ENCODE measurements at places on chromosomes 1 and 21.

DNA sequence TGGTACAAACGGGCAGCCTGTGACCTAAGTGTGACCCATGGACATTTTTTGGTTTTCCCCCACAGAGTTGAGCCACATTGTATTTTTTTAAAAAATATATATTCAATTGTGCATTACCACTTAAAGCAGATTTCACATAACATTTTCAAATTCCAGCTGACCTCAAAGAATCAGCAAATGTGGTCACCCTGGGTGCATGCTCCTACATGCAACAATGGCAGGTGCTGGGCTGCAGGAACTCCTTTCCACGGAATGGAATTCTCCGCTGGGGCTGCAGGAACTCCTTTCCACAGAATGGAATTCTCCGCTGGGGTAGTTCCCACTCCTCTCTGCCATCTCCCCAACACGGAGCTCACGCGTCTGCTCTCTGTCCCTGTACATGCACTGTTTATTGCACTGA, 68.7 kb downstream of the MAP10 start:
- DNase-seq = no peak

DNA sequence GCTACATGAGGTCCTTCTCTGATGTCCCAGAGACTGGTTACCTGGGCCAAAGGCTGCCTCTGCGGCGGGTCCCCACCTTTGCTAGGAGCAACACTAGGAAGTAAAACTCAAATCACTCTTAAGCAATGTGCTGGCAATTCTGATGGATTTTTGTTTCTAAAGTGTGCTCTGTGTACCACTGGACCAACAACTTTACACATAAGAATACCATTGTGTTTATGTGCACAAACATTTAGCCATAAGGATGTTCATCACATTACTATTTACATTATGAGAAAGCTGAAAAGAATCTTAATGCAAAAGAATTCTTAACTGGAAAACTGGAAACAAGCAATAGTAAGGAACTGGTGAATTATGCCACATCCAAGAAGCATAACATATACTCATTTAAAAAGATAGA, 38.6 kb downstream of the SSBP3 start:
- no peak for DNase-seq

DNA sequence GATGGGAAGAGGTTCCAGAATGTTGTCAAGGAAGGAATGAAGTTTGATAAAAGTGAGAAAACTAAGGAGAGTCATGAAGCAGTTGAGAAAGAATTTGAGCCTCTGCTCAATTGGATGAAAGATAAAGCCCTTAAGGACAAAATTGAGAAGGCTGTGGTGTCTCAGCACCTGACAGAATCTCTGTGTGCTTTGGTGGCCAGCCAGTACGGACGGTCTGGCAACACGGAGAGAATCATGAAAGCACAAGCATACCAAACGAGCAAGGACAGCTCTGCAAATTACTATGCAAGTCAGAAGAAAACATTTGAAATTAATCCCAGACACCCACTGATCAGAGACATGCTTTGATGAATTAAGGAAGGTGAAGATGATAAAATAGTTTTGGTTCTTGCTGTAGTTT, 142.8 kb downstream of the CDC7 start:
- DNase-seq = no peak

GRCh38 chr1:82273816-82274215, 473.1 kb downstream of the ADGRL2 start:
- no peak for DNase-seq

- DNase-seq = no peak
Observed at GRCh38 chr1:109398343-109399225, 866 bp upstream of the SORT1 start.

- peak; percentile 56 for DNase-seq
Observed at GRCh38 chr1:2639607-2640521, 7.0 kb upstream of the MMEL1 start.

DNA sequence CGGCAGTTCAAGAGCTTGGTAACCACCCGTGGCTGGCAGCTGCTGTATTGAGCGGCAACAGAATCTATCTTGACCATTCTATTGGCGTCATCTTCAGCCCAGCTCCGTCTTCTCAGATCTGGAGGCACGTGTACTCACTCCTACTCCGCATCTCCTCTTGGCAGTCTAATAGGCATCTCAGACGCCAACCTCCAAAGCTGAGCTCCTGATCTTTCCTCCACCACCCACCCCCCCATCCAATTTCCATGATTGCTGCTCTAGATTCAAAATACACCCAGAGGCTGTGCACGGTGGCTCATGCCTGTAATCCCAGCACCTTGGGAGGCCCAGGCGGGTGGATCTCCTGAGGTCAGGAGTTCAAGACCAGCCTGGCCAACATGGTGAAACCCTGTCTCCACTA, 84.6 kb upstream of the CASZ1 start:
- DNase-seq = no peak

Data from activated CD8-positive, alpha-beta memory T cell treated with anti-CD3 and anti-CD28 coated beads for 24 hours (primary cell).